Fibroblast of lung (primary cell): ENCODE measurements at places on chromosomes 5 and 9. TPM values are rescaled to one million over a fixed set of nuclear protein-coding genes. Genes with fewer than 3 reads are reported as not detected.

GRCh38 chr5:161960314-161960713, 107.3 kb upstream of the GABRG2 start:
- DNase-seq: no peak

DNA sequence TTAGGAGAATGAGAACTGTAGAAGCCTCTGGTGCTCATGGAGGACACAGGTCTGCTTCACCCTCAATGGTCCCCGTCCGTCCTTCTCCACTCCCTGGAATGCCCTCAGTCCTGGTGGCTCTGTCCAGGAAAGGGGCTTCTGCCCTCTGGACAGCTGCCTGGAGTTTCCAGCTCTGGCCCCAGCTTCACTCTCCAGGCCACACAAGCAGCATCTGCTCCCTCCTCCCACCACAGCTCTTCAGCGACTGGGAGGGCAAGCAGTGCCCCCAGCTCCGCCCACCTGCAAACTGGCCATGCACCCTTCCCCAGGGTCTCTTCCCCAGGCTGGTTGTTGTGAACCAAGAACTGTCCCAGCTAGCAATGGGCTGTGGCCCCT, 4.7 kb downstream of the SARDH start:
- DNase-seq: no peak

GRCh38 chr9:129064499-129064908, 16.4 kb upstream of the DOLPP1 start:
- no peak for DNase-seq

- no peak for DNase-seq
These were observed 26.5 kb downstream of the FGF1 start for GRCh38 chr5:142659405-142659804.

DNA sequence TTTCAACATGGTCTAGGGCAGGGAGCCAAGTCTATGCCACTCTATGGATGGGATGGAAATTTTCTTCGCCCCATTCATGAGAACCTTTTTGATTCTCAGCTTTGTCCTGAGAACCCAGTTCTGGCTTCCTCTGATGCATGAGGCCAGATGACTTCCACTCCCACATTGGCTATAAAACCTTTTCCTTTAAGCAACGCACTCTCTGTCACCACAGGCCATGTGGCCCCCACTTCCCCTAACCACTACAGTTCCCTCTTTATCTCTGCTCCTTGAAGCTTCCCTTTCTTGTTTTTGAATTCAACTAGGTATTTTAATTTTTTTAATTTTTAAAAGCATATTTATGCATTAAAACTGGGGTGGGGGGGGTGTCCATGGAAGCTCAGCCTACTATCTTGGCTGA, 401.3 kb downstream of the ENC1 start:
- DNase-seq: no peak

- peak; percentile 82 for DNase-seq
These were observed 47.5 kb upstream of the ELL2 start for GRCh38 chr5:96008987-96009647.

DNA sequence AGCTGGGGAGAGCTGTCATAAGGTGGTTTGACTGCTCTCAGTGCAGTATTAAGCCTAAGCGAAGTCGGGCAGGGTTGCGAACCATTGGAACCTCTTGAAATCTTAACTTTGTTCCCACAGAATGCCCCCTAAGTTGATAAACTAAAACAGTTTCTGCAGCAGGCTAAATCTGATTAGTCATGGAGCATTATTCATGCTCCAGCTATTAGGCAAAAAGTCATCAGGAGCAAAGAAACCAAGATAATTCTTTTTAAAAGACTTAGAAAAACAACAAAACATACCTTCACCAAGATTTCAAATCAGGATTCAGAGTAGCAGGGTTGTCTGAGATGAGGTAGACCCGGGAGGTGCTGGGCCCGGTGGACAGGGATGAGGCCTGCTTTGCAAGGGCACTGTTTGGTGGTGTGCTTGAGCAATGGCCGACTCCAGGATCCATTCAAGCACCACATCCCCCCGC, 69.9 kb upstream of the PLPP1 start:
- DNase-seq: peak; percentile 86

GRCh38 chr9:100286257-100286656, 66.5 kb downstream of the TEX10 start:
- no peak for DNase-seq

DNA sequence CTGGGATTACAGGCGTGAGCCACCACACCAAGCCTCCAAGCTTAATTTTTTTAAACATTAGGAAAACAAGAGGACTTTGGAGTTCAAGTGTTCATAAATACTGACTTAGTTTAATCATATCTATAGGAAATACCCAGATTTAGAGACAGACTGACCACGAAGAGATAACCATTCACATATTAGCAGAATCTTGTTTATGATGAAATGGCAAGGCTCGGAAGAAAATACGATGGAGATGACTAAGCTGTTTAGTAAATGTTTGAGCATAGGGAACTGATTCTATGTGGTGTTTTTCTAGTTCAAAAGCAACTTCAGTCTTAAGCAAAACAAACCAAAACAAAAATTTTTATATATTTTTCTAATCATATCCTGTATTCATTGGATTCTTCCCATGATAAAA, 13.5 kb upstream of the TUSC1 start:
- DNase-seq: no peak

DNA sequence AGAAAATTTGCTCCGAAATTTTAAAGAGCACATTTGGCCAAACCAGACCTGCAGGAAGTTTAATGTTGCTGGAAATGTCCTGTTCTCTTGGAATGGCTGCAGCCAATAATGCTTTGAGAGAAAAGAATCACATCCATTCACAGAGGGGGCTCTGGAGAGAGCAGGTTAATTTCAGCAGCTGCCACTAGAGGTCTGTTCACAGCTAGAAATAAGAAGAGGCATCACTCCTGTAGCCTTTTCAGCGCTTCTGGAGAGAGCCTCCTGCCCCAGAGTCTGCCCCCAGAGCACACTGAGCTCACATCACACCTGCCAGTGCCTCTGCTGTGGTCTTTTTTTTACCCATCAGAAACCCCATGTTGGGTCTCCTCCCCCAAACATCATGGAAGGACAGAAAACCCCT, 124.8 kb upstream of the RAD23B start:
- DNase-seq: peak; percentile 39

DNA sequence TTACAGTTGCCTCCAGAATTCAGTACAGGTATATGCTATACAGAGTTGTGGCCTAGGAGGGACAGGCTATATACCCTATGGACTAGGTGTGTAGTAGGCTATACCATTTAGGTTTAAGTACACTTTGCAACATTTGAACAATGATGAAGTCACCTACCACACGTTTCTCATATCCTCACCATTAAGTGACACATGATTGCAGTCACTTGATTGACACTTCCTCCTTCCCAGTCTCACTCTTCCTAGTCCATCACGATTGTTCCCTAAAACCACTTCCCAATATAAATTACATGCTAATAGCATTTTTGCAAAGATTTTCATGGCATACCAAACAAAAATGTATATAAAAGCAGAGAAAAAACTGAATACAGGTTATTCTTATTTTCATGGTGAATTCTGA, 312.2 kb downstream of the EPB41L4A start:
- no peak for DNase-seq

GRCh38 chr5:141821430-141821925, 56.7 kb downstream of the PCDH1 start:
- DNase-seq: peak; percentile 96

ZFP37 gene
- 2.8 and 5.1 TPM in 2 replicates for total RNA-seq

DNA sequence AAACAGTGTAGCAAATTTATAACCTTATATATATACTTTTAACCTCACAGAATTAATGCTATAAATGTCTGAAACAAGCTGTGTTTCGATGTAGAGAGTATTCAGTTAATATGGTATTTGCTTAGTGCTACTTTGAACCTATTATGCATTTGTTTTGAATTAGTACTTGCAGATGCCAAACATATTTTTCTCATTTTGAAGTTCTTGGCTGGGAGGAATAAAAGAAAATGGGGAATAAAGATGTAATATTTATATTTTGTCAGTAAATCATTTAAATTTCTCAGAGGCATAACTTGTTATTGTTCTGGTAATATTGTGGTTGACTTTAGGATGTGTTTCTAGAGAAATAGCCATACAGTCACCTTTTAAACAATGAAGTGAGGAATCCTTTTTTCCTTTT, 175.9 kb upstream of the IZUMO3 start:
- DNase-seq: no peak
